ENCODE measurements at places on chromosomes 3 and 15.

DNA sequence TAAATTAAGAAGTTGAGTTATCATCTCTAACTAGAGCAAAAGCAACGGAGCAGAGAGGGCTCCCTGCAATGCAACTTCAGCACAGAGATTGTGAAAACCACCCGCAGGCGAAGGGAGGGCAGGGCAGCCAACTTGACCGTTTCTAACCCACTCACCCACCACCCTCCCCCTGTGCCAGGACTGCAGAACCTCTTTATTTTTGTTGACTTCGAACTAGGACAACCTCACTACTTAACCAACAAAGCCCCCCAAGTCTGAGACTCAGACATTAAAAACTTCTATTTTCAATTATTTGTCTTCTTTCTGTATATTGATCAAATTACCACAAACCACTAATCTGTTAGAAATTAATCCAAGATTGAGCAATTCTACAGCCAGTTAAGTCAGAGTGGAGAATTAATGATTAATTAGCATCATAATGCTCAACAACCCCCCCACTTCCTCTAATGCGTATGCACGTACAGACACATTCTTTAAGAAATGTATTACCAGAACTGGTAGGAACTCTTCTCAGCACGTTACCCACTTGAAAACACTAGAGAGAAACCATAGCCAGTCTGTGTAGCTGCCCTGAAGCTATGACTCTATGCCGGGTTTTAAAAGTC lies 2.0 kb downstream of the MGLL start:
- no peak for DNase-seq

GRCh38 chr3:157120071-157120892 lies 39.7 kb downstream of the CCNL1 start:
- no peak for DNase-seq

GRCh38 chr15:89002830-89003229 lies 85.4 kb upstream of the ABHD2 start:
- DNase-seq = no peak

- no peak for DNase-seq
Observed at GRCh38 chr15:56890038-56890437, 28.4 kb upstream of the TCF12 start.

DNA sequence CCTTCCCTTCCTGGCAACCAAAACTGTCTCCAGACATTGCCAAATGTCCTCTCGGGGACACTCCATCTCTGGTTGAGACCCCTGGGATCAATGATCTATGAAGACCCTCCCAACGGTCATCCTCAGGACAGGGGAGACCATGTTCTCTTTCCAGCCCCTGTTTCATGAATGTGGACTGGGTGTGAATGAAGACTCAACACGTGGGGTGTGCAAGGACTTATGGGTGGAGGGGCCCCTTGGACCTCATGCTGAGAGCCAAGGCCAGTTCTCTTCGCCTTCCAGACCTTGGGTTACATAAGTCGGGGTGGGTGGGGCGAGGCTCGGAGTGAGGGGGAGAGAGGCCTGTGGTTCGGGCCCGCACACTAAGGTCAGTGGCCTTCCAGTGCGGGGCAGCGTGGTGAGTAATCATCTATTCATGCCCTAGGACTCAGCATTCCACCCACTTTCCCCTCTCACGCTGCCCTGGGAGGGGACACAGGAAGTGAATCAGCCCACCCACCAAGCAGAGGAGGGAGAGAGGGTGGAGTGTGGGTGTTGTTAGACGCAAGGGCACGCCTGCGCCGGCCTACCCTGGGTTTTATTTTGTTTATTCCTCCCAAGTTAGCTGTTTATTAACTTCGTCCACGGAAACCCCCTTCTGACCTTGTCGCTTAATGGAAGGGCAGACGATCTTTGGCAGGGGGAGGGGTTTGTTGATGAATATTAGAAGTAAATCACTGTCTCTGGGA lies 6.7 kb downstream of the PAQR5 start:
- DNase-seq = no peak

- no peak for DNase-seq
Observed at GRCh38 chr3:146334151-146334550, 83.2 kb upstream of the PLSCR4 start.
